ENCODE measurements at places on chromosomes 6 and 20. TPM values are rescaled to one million over a fixed set of nuclear protein-coding genes. Genes with fewer than 3 reads are reported as not detected.

DNA sequence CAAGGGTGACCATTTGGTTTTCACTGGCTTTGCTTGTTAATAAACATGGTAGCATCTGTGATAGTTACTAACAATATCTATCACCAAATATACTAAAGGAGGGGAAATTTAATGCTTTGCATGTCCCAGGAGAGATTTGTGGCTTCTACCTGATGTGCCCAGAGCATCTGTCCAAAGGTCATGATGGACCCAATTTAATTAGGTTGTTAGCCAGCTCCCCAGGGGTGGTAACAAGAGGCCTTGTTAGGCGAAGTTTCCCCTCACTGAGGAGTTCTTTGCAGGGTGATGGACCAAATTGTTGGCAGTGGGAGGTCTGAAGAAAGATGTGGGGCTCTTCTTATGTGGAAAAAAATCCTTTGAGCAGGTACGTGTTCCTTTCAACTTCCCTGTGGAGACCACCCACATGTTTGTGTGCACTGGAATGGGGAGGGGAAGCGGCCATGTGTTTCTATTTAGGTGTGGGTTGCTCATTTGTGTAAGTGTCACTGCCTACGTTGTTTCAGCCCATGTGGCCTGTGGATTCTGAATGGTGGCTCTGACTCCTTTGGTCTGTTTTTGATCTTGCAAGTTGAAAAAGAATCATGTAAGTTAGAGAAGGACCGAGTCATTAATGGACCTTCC is 137.6 kb downstream of the CLIC5 start:
- DNase-seq = no peak

- no peak for DNase-seq
Observed at GRCh38 chr6:95093154-95093553, 484.2 kb upstream of the MANEA start.

DNA sequence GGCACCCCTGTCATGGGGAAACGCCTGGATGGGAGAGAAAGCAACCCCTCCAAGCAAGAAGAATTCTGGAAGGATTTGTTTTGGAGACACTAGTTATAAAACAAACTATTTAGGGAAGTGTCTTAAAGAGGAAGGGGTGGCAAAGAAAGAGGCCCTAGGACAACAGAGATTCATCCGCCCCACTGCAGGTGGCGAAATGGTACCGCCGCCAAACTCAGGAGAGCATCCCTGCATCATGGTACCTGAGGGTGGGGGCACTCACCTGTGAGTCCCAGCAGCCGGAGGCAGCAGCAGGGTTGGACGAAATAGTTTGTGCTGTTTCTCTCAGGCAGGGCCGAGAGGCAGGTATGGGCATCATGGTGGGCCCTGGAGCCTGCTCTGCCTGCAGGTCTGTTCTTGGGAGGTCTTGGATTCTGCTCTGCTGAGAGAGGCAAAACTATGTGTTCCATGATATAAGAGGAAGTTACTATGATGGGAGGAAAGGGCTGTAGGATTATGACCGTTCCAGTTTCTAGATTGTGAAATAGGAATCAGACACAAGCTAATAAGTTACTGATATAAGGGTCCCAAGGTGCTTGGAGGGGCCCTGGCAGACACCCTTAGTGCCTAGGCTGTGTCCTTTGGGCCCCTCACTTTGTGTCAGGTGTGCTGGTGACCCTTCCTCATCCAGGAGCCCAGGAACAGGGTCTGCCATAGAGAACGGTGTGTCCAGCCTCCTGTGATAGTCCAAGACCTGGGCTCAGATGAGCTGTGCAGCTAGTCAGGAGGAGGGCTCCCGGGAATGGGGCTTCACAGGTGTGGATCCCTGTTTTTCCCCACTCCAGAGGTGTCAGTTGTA is 20.4 kb downstream of the SIRPD start:
- DNase-seq = no peak

DNA sequence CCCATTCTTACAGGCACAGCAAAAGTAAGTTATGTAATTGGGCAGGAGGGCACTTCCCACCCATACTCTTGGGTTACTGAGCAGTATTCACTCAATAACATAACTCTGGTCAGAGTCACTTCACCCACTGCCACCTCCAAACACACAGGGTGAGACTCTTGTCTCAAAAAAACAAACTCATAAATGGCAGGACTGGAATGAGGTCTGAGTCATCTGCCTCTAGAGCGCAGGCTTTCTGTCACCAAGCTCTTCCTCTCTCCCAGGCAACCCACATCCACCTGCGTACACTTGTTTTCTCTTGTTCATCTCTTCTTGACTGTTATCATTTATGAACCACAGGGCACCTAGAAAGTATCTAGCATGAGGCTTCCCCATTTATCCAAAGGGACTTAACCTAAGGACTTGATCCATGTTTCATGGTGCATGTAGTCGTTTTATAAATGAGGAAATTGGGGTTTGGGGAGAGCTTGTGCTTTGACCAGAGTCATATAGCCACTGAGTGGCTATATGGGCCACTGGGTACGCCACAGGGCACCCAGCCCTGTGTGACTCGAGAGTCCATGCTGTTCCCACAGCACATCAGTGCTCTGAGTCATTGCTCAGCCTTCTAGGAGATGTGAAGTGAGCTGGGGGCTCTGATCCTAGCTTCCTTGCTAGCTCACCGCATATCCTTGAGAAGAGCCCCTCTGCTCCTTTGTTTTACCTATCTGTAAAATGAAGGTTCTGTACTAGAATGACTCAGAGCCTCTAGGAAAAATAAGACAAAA is 22.4 kb downstream of the C20orf173 start:
- DNase-seq = no peak

DNA sequence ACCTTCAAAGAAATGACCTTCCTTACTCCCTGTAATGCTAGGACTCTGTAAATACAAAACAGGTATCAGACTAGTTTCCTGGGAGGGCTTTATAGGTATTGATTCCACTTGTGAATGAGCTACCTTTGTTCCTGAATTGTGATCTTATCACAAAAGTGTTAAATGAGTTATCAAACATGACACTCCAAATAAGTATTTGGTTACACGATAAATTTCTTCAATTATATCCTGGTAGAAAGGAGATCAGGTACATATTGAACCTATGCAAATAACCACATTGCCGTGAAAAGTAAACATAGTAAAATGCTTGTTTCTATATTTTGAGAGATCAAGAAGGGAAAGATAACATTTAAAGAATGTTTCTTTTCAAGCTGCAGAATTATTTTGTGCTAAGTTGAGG is 285.3 kb downstream of the HIVEP2 start:
- no peak for DNase-seq

The MYB gene
- total RNA-seq = 5.8 TPM

The CCR6 gene
- total RNA-seq = not detected

- no peak for DNase-seq
Observed at GRCh38 chr6:160030103-160030502, 61.2 kb downstream of the IGF2R start.

- DNase-seq = peak; percentile 69
Observed at GRCh38 chr6:14129575-14129974, 12.0 kb downstream of the CD83 start.

The BPIFA1 gene
- total RNA-seq = not detected

DNA sequence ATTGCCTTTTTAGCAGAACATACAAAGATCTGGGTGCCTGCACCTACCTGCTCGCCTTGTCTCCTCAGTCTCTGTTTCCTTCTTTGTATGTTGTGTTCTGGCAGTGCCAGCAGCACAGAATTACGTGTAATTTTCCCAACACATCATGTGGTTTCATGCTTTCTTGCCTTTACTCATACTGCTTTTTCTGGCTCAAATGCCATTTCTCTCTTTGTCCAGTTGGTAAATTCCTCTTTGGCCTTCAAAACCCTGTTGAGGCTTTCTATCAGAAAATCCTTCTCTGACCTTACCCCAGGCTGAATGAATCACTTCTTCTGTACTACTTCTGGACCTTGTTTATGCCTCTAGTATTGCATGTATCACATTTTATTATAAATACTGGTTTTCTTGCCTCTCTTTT is 31.8 kb downstream of the L3MBTL3 start:
- DNase-seq = no peak

The SLC4A11 gene
- 29.4 TPM for total RNA-seq

GRCh38 chr6:77857421-77857820 is 204.6 kb downstream of the MEI4 start:
- no peak for DNase-seq

The HLA-DQB2 gene
- total RNA-seq = not detected

DNA sequence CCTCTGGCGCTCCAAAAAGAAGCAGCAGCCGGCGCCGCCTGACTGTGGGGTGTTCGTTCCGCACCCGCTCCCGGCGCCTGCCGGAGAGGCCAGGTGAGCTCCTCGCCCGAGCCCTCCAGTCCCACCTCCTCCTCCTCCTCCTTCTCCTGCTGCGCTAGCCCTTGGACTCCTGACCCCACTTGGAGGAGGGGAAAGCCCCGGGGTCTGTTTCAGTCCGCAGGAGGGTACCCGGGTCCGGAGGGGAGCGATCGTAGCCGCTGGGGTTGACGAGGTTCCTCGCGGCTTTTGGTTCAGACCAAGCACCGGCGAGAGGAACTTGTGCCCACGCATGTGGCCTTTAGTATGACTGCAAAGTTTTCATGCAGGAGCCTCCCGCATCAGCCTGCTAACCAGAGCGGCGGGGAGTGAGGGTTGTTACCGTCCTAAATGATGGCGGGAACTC is 493 bp downstream of the CRYBG1 start:
- DNase-seq = peak; percentile 55

DNA sequence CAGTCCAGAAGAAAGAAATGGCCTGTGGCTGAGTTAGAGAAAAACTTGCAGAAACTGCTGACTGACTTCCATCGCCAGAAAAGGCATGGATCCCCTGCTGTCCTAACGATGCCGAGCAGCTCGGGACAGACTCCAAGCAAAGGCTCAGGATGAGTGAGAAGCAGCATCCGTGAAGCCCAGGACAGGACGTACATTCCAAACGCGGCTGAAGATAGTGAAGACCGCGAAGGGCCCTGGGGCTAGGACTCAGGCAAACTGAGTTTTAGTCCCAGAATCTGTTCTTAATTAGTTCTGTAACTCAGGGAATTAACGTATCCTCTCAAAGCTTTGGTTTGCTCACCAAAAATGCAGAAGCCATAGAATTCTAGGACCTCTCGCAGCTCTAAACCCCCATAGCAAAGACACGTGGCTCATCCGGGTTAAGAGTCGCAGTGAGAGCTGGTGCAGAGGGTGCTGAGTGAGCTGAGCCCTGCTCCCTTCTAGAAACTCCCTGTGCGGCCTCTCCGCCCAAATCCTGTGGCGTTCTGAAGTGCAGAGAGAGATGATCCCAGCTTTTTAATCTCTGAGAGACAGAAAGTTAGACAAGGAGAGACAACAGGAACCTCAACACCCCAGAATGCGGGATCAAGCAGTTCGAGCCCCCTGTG is 132.9 kb upstream of the THBS2 start:
- no peak for DNase-seq

- DNase-seq = no peak
Observed at GRCh38 chr20:11234608-11235007, 560.8 kb upstream of the JAG1 start.

DNA sequence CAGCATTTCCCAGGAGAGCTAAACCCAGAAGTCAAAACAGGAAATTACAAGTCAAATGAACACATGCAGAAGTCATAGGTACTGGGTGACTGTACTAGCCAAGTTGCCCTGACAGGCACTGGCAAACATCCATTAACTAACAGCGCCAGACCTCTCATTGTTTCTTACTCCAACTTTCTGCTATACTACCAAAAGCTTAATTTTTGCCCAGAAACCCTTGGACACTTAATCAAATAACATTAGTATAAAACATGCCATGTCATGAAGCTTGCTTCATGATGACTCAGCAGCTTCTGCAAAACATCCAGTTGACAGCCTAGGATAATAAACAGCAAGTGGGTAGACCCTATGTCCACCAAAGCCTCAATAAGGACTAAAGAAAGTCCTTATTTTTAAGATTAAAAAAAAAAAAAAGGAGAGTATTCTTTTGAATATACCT is 3.5 kb downstream of the NUP153 start:
- DNase-seq = no peak
